ENCODE measurements at places on chromosomes 12 and 14.

GRCh38 chr12:48933664-48934311 lies 8.5 kb upstream of the FKBP11 start:
- no peak for DNase-seq

DNA sequence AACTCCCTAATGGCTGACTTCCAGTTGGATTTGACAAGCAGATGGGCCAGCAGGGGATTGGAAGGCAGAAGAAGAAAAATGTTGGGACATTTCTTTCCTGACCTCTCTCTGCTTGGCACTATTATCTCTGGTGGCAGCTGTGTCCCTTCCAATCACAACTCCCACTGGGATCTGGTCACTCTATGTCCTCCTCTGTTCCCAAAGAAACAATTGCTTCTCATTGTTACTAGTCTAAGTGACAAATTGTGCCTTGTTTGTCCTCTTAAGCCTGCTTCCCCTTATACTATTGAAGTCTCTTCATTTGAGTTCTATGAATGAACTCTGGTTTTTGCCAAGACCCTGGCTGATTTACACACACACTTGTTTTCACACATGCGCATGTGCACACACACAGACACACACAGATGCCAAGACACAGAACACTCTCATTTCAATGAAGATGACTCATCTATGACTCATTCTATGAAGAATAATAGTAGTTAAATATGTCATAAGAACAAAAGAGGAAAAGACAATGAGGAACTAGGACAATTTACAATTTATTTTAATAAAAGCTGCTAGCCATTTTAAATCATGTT lies 83.0 kb upstream of the FAR2 start:
- DNase-seq, result no peak

- DNase-seq, result no peak
These were observed 491.9 kb downstream of the MED13L start for GRCh38 chr12:115785548-115785947.

DNA sequence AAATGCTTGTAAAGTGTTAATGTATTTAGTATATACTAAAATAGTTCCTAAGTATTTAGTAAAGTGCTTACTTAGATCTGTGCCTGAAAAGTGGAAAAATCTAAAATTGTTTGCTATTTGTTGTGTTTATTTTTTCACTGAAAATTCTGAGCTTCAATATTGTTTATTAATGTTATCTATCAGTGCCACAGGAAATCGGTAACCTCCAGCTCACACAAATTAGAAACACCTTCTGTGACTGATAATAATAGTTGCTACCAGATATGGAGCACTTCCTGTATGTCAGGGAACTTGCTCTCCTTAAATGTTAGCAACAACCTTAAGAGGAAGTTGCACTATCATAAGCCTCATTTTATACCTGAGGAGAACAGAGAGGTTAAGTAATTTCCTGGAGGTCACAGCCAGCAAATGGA lies 723 bp upstream of the LRP10 start:
- DNase-seq, result no peak

DNA sequence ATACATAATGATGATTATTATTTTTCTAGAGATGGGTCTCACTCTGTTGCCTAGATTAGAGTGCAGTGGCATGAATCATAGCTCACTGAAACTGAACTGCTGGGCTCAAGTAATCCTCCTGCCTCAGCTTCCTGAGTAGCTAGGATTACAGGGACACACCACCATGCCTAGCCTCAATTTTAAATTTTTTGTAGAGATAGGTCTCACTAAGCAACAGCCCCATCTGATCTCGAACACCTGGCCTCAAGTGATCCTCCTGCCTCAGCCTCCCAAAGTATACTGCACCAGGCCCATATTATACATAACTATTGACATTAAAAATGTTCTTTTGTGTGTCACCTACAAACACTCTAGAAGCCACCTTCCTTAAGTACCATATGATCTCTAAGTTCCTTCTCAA lies 3.4 kb downstream of the TXNRD1 start:
- DNase-seq, result no peak

DNA sequence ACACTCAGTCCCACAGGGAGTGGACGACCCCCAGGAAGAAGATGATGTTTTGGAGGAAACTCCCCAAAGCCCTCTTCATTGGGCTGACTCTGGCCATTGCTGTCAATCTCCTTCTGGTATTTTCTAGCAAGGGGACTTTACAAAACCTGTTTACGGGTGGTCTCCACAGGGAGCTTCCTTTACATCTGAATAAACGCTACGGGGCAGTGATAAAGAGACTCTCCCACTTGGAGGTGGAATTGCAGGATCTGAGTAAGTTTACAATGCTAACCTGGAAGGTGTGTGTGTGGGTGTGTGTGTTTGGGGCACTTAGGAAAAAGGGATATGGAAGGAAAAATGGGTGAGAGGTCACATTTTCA lies 416 bp downstream of the GALNT8 start:
- DNase-seq, result no peak

DNA sequence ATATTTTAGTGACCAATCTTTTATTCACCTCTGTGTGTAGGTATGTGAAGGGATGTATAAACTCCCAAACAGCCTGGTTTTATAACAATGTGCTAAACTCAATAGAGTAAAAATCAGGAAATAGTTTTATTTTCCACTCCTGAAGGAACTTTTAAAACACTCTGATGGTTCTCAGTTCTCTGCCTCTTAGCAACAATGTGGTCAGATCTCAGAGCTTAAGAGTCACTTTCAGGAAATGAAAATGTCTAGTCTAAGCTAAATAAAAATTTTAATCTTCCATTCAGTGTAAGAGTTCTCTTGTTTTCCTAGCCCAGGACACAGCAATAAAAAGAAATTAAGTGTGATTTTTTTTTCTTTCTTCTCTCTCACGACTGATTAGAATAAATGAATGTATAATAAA lies 718.0 kb downstream of the C12orf50 start:
- no peak for DNase-seq

DNA sequence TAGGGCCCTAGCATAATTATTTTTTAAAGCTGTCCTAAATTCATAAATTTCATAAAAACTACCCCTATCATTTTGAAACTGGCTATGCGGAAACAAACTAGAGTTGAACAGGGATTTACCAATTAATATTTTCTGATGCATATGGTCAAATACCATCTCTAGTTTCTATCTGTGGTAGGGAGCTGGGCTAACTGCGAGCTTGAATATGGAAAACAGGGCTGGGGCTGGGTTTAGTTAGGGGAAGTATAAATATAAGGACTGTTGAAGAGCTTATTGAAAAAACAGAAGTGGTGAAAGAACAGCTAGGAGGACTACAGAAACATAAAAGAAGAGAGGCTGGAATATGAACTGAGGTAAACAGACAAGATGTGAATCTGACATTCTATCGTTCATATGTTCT lies 91.8 kb downstream of the SLC38A1 start:
- DNase-seq, result no peak

DNA sequence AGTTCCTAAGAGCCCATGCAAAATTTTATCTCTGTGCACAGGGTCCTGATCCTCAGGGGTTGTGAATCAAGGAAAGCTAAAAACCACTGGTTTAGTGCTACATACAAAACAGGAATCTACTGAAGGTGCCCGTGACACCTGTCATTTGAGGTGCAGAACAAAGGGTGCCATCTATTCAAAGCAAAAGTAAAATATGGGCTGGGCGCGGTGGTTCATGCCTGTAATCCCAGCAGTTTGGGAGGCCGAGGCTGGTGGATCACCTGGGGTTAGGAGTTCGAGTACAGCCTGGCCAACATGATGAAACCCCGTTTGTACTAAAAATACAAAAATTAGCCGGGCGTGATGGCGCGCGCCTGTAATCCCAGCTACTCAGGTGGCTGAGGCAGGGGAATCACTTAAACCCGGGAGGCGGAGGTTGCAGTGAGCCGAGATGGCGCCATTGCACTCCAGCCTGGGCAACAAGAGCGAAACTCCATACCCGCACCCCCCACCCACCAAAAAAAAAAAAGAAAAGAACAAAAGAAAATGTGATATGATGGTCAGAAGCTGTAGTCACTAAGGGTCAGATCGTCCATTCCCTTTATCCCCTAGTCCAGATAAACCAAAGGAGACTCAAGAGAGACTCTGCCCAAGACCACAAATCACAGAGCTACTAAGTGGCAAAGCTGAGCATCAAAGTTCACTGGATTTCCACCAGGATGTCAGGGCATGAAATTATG lies 3.4 kb downstream of the PPTC7 start:
- DNase-seq, result no peak

DNA sequence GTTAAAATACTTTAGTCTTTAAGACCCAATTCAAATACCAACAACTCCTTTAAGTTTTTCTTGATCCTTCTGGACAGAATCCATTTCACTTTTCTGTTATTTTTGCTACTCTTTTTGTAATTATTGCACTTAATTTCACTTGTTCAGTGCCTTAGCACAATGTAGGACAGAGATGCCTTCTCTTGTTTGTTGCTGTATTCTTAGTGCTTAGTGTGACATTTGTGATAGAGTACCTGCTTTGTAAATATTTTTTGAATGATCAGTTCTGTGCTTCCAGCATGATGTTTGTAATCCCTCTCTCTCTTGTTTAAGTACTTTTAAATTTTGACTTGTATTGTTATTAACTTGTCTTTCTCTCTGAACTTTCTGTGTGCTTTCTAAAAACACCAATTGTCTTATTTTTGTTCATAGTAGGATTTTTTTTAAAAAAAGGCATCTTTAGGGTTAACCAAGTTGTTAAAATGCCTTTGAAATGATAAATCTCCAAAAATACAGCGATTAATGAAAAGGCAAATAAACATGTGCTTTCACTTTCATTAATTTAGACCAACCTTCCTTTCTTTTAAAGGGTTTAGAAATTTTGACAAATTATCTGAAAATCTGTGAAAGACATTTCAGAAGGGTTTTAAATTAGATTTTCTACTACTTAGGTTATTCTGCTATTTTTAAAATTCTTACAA lies 11.9 kb downstream of the NAA30 start:
- no peak for DNase-seq

DNA sequence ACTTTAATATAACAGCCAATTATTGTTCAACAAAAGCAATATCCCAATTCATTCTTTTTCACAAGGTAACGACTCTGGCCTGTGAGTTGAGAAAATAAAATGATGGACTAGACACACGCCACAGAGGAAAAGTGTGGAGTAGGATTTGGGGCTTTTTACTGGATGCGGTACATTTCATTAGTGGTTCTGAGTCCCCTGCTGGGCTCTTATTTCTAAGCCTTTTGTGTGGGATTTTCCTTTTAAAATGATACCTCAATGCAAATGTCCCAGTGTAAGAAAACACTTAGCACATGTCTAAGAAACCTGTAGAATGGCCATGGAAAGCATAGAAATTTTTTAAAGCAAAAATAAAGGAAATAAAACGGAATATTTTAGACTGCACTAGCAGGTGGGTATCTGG lies 73.4 kb downstream of the C12orf42 start:
- no peak for DNase-seq

GRCh38 chr14:63650256-63650952 lies 8.7 kb upstream of the WDR89 start:
- DNase-seq, result no peak

DNA sequence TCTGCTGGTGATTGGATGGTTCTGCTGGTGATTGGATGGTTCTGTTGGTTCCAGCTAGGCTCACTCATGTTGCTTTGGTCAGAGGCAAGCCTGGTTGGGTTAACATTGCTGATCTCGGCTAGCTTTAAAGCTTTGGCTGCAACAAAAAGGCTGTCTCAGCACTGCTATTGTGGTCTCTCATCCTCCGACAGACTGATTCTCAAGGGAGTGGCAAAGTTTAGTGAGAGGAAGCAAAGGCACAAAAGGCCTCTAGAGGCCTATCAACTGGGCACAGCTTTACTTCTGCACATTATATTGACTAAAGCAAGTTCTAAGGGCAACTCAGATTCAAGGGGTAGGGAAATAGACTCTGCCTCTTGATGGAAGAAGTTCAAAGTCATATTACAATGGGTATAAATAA lies 84.7 kb upstream of the LGR5 start:
- DNase-seq, result no peak

GRCh38 chr14:61876362-61877034 lies 114.3 kb downstream of the SNAPC1 start:
- DNase-seq, result peak; percentile 65

DNA sequence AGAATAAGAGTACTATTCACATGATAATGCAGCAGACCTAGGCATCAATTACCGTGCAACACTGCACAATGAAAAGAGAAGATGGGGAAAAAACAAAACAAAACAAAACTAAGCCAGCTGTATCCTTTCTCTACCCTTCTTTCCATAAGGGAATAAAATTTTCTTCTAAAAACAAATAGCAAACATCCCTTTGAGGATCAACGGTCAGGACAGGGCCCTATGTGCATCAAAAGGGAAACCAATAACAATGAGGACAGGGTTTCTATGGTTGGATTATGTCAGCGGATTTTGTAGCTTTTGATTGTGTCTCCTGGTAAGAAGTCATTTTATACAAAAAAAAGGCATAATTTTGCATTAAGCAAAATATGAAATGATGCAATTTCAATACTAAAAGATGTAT lies 350.3 kb downstream of the SLC6A15 start:
- DNase-seq, result no peak

GRCh38 chr12:46223047-46223446 lies 45.8 kb downstream of the SLC38A1 start:
- DNase-seq, result no peak

DNA sequence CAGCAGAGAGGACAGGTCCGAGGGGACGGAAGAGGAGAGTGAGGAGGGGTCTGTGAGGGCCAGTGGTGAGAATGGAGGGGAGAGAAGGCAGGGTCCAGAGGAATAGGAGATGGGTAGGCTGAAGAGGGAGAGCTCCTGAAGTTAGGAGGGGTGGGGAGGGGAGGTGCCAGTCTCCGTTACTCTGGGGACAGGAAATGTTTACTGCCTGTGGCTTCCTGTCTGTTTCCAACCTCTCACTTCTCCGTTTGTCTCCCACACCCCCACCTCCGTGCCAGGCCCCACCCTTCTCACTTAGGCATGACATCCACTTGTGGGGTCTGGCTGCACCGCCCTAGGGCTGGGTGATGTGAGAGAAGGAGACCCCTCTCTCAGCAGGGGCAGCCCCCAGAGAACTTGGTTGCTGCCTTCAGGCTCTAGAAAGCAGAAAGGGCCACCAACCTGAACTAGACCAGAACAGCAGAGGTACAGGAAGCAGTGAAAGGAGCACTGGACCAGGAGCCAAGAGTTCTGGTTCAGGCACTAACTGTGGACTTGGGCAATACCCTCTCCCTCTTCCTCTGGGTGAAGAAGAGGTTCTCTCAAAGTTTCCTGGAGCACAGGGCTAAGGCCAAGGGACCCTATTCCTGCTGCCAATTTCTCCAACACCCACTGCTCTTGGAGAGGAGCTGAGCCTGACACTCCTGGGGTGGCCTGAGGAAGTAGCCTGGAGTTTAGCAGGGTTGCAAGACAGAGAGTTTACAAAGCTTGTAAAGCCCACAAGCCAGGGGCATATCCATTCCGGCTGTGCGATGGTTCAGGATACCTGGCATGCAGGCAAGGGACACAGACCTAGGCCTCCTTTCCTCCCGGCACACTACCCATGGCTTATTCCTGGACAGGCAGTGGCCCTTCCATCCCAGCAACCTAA lies 5.5 kb downstream of the ITGA5 start:
- DNase-seq, result no peak

DNA sequence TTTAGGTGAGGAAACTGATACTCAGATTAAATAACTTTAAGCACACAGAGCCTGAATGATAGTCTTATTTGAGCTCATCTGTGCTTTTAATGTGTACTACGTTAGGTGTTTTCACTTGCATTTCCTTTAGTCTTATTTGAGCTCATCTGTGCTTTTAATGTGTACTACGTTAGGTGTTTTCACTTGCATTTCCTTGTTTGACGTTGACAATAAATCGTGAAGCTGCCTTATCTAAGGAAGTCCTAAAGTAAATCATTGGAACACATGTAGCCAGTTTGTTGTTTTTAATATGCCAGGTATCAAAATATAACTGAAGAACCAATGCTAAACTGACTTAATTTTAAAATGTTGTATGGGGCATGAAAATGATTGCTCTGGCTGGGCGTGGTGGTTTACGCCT lies 2.0 kb downstream of the RAP1B start:
- no peak for DNase-seq

GRCh38 chr12:53086361-53086760 lies 7.2 kb upstream of the SPRYD3 start:
- DNase-seq, result no peak
